ENCODE measurements at places on chromosomes 7 and 10.
A peak's percentile ranks its signal among the peaks of the same experiment; 100 is the strongest.

DNA sequence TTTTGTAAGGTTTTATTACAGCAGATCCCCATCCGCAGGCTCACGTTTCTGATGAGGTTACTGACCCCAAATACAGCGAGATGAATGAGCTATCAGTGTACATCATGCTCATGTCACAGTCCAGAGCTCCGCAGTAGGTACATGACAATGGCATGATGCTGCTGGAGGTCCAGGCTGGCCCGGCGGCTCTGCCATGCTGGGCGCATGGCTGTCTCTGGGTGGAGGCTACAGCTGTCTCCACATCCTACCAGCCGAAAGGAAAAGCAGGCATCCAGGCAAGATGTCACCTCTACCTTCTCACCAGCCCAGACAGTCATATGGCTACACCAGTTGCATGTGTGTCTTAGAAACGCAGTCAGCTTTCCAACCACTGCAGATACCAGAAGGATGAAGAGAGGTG is 90.9 kb upstream of the RNF32 start:
- no peak for DNase-seq

DNA sequence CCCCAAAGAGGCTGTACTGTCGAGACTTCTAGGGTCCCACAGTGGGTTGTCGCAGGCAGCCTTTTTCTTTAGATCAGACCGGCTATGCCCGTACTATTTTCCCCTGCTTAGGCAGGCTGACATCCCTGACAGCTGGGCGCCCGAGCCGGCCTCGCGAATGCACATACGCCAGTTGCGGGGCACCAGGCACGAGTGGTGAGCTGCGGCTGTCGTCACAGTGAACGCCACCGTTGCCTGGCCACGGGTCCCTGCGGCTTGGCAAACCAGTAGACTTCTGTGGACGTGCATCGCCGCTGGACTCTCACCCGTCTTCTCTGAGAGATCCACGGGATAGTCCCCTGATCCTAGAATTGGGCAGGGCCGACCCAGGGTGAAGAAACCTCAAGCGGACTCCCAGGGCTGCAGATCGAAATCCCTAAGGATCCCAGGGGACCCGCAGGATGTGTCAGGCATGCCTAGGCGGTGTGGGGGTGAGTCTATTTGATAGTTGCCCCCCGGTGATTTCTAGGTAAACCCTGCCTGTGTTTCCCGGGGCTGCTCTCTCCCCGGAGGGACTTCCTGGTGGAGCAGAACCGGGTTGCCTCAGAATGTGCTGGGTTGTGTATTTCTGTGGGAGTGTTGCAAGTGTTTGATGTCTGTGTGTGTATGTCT is 33.0 kb upstream of the ZNF273 start:
- no peak for DNase-seq

DNA sequence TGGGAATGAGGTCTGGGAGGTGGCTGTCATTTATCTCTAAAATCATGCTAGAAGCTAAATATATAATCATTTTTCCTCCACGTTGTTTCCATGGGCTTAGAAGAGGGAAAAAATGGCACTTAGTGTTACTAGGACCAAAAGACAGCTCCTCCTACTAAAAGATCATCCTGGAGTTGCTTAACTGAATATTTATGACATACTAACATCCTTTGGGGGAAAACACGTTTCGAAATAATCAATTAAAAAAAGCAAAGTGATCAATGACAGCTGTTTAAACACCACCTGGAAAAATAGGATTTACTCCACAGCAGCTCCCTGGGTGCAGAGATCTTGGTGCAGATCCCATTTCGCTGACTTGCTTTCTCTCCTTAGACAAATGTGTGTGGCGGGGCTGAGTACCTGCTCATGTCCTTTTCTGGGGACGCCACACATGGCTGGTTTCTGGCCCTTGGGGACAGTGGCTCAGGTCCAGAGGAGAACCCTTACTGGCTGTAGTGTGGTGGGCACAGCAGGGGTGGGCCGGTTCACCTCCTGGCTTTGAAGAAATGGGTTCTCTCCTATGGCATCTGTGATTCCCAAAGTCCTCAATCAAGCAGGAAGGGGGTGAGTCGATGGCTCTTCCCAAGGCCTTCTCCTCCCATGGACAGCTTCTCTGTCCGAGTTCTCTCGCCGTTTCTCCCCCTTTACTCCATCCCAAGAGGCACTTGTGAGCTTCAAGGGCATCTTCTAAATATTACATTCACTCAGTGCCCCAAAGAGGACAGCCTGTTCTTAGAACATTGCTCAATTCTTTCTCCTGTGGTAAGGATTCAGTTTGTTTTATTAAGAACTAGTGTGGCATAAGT is 156.4 kb upstream of the KLF14 start:
- no peak for DNase-seq

DNA sequence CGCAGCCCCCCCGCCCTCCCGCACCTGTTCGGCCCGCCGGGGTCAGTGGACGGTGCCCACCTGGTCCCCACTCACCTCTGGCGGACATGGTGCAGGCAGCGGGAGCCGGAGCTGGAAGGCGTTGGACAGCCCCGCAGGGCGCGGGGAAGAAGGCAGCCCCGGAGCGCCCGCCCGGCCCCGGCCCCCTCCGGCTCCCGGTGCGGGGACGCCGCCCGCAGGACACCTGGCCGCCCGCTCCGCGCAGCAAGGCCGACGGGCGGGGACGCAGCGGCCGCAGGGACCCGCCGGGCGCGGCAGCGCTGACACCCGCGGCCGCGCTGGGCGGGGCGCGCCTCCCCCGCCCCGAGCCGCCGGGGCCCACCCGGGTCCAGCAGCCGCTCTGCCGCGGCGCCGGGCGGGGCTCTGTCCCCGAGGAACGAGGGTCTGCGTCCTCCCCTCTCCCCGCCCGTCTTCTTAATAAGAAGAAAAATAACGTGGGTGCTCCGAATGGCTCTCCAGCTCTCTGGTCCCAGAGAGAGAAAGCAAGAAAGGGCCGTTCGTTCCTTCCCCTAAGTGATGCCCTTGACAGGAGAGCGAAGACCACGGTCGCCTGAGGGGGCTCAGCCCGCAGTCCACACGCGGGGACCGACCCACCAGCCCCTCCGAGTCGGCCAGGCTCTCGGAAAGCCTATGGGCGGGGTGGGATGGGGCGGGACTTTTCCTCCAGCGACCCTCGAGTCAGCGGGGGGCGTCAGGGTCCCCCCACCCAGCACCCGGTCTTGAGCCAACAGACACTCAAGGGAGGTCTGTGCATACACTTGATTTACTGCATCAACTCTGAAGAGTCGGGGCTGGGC is 53.4 kb upstream of the FHIP2A start:
- no peak for DNase-seq

DNA sequence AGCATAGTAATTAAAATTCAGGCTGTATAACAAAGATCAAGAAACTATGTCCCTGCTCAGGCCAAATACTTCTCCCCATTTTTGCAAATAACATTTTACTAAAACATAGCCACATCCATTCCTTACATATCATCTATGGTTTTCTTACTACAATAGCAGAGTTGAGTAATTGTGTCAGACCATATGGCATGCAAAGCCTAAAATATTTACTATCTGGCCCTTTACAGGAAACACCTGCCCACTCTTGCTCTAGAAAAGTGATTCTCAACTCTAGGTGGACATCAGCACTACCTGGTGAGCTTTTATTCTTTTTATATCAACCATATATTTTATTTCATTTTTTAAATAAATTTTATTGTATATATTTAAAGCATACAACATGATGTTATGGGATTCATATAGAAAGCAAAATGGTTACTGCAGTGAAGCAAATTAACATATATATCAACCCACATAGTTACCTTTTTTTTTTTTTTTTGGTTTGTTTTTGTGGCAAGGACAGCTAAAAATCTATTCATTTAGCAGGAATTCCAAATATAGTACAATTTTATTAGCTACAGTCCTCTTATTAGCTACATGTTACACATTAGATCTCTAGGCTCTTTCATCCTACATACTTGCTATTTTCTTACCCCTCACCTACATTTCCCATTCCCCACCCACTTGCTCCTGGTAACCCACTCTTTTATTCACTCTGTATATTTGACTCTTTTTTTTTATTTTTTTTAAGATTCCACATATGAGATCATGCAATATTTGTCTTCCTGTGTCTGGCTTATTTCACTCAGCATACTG is 19.6 kb downstream of the ABI1 start:
- DNase-seq: no peak

- DNase-seq: peak; percentile 76
These were observed 27.5 kb downstream of the VWA2 start for GRCh38 chr10:114266521-114266920.

DNA sequence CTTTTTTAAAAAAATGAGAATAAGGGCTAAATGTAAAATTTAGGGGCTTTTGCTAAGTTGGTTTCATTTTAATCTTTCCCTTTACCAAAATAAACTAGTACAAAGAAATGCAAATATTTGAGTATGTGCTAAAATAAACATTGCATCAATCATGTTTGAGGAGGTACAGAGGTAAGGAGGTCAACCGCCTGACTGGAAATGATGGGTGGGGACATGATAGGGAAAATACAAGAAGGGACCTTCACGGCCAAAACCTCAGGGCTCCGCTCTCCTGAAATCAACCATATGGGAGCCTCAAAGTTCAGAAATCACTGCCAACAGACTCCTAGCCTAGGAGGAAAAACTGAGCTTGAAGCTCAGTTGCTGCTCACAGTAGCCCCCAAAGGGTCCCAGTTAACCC is 207.6 kb downstream of the AHR start:
- peak; percentile 41 for DNase-seq

DNA sequence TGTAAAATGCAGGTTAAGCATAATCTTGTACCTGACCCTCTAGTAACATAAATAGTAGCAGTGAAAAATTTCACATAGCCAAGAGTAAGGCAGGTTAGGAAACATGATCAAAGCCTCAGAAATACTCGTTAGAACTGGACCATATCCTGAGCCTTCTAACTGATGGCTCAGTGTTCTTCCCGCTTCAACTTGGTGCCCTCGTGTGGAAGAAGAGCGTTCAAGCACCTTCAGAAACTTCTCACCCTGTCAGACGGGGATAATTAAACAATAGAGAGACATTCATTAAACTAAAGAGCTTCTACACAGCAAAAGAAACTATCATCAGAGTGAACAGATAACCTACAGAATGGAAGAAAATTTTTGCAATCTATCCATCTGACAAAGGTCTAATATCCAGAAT is 124.5 kb downstream of the MYOF start:
- no peak for DNase-seq

GRCh38 chr10:99761365-99761764 is 21.1 kb upstream of the ABCC2 start:
- DNase-seq: no peak

GRCh38 chr10:133457100-133457841 is 3.5 kb downstream of the SCART1 start:
- no peak for DNase-seq

DNA sequence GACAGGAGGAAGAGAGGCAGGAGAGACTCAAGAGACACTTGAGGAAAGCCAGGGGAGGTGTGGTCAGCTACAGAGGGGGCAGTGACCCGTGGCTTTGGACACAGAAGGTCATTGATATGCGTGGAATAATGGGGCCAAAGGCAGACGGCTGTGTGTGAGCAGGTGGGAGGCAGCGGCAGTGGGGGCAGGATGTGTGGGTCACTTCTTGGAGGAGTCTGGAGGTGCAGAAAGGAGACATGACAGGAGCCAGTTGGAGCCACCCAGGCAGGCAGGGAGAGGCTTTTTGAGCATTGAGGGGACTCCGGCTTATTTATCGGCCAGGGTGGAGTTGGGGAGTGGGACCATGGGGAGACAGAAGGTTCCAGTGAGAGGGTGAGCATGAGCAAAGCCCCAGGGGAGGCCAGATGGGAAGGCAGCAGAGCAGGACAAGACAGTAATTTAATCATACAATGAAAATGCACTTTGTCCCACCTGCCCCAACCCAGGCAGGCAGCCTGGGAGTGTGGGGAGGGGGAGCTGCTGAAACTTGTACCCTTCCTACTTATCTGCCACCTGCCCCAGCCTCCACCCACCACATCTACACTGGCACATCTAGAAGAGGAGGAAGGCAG is 5.0 kb downstream of the LDB3 start:
- no peak for DNase-seq

GRCh38 chr7:151038951-151039849 is 9.1 kb upstream of the ASIC3 start:
- DNase-seq: no peak

- DNase-seq: no peak
These were observed 97.6 kb downstream of the AASS start for GRCh38 chr7:122046402-122046801.

GRCh38 chr10:49593998-49594397 is 16.1 kb upstream of the SLC18A3 start:
- DNase-seq: no peak

DNA sequence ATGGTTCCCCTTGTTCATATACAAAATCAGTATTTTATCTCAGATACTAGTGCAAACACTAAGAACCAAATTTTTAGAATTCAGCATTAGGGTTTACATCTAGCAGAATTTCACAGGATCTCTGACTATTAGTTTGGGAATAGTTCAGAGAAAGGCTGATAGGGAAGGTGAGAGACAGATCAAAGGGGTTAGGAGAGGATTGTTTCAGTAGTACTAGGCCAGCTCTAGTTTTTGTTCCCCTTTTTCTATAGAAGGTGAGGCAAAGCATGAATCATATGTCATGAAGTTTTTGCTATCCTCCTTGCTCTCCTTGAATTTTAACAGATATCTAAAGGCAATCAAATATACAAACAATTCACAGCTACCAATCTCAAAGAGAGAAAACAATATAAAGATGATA is 26.1 kb upstream of the CTNNA3 start:
- DNase-seq: no peak

DNA sequence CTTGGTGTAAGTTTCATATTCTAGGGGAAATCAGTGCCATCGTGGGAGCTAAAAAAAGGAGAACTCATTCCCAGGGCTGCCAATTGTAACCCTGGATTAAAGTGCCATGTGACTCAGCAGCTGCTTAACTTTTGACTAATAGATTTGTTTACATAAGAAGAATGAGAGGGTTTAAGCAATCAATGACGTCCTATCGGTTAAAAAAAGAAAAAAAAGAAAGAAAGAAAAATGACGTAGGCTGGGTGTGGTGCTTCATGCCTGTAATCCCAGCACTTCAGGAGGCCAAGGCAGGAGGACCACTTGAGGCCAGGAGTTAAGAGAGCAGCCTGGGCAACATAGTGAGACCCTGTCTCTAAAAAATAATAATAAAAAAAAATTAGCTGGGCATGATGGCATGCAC is 116.2 kb upstream of the AFAP1L2 start:
- peak; percentile 9 for DNase-seq
